ENCODE measurements at places on chromosomes 2 and 18.

- H3K27me3 ChIP-seq: no peaks in the 10 kb centered on the region
- H3K36me3 ChIP-seq: peaks cover 56% of the 10 kb centered on the region
- no peak overlapping the region for H3K27ac ChIP-seq
- no peak for DNase-seq
Observed at GRCh38 chr2:165897726-165898125, 55.9 kb downstream of the TTC21B start.

DNA sequence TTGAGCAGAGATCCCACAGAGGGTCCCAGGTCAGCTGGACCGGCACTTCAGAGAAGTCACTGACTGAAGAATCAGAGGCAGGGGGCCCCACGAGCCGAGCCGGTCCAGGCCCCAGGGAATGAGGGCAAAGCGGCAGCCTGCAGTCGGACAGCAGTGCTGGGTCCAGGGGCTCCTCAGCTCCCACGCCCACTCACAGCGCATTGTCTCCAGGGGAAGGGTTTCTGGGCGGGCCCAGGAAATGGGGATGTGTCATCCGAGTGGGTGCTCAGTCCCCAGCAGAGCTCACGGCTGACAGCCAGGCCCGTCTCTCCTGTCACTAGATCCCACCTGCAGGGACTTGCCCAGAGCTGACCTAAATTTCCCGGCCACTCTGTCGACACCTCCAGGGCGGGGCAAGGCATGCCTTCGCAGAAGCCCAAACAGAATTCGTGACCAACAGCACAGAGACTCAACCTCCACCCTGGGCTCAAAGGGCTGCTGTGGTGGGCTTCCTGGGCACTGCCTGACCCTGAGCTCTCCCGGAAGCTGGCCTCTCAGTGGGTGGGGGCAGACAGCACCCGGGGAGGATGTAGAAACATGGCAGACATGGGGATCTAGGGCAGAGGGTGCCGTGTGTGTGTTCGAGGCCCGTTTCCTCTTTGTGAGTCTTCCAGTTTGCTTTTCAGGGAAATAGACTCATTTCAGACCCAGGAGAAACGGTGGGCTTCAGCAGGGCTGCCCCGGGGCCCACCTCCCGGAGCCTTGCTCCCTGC lies 42.1 kb upstream of the TAF1B start:
- peak; percentile 87 for DNase-seq
- H3K4me1 ChIP-seq: peaks cover 77% of the 10 kb centered on the region
- H3K27ac ChIP-seq: peak overlapping the region; percentile 92
- H3K36me3 ChIP-seq: no peaks in the 10 kb centered on the region
- no peaks in the 10 kb centered on the region for H3K27me3 ChIP-seq
- H3K4me3 ChIP-seq: peak overlapping the region; percentile 17

GRCh38 chr2:175431101-175431946 lies 249.8 kb upstream of the ATP5MC3 start:
- no peaks in the 10 kb centered on the region for H3K36me3 ChIP-seq
- no peak overlapping the region for H3K27ac ChIP-seq
- H3K4me1 ChIP-seq: no peaks in the 10 kb centered on the region
- H3K4me3 ChIP-seq: no peak overlapping the region
- H3K27me3 ChIP-seq: no peaks in the 10 kb centered on the region

DNA sequence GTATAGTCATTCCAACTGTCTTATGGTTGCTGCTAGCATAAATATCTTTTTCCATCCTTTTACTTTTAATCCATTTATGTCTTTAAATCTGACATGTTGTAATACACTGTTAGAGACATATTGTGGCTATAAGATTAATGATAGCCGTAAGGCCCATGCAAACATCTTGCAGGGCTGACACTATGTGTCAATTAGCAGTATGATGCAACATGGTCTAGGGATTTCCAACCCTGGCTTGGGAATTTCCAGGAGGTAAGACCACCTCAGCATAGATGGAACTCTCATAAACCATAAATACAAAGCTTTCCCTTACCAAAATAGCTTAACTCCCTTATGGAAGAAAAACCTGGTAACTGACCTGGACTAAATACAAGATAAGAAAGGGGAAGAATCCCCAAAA lies 16.5 kb downstream of the SCLY start:
- H3K4me3 ChIP-seq: no peak overlapping the region
- DNase-seq: no peak
- H3K27ac ChIP-seq: no peak overlapping the region
- no peaks in the 10 kb centered on the region for H3K27me3 ChIP-seq
- peaks cover 31% of the 10 kb centered on the region for H3K36me3 ChIP-seq
- H3K4me1 ChIP-seq: no peaks in the 10 kb centered on the region

- no peak overlapping the region for H3K4me3 ChIP-seq
- H3K27me3 ChIP-seq: peaks cover 86% of the 10 kb centered on the region
- no peaks in the 10 kb centered on the region for H3K36me3 ChIP-seq
- DNase-seq: no peak
Observed at GRCh38 chr2:72927619-72928550, 10.6 kb downstream of the EMX1 start.

GRCh38 chr2:31467426-31467825 lies 52.9 kb upstream of the XDH start:
- no peak for DNase-seq
- no peaks in the 10 kb centered on the region for H3K4me1 ChIP-seq
- H3K27me3 ChIP-seq: no peaks in the 10 kb centered on the region

DNA sequence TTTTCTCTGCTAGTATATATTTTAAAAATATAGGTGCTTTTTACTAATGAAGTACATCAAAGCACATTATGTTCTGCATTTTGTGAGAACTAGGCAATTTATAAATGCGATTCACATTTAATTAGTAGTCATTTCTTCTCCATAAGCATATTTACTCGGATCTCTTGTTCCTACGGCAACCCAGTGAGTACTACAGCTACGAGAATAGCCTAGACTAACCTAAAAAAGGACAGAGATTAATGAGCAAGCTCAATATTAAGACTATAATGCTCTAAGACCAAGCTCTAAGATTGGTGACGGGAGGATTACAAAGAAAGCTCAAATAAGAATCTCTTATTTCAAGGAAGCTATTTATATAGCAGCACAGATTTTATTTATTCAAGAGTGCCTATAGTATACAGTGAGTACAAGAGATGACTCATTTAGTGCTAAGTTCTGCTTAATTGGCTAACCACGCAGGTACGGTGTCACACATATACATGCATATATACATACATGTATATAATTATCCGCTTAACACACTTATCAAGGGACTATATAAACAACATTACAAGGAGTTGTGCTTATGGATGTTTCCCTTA lies 364.7 kb downstream of the GPD2 start:
- no peaks in the 10 kb centered on the region for H3K36me3 ChIP-seq
- H3K4me1 ChIP-seq: peaks cover 6% of the 10 kb centered on the region
- H3K27me3 ChIP-seq: no peaks in the 10 kb centered on the region
- DNase-seq: no peak
- H3K27ac ChIP-seq: no peak overlapping the region
- H3K4me3 ChIP-seq: no peak overlapping the region

- no peaks in the 10 kb centered on the region for H3K4me1 ChIP-seq
- H3K36me3 ChIP-seq: no peaks in the 10 kb centered on the region
- H3K4me3 ChIP-seq: no peak overlapping the region
- DNase-seq: no peak
- H3K27ac ChIP-seq: no peak overlapping the region
Observed at GRCh38 chr2:130310881-130311280, 31.8 kb upstream of the IMP4 start.

DNA sequence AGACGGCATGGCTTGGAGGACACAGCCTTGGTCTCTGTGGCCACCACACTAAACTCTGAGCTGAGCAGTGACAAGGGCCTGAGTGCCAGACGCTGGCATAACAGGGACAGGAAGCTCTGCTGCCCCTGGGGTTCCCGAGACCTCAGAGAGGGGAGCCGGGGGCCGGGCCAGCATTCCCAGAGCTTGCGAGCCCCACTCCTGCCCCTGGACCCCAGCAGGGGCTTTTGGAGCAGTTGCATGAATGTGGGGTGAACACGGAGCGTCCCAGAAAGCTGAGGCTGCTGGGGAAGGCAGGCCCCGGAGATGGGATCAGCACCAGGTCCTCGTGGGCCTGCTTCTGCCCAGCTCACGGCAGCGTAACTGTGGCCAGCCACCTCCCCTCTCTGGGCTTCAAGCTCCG lies 7.6 kb upstream of the ERFE start:
- no peak overlapping the region for H3K4me3 ChIP-seq
- no peaks in the 10 kb centered on the region for H3K4me1 ChIP-seq
- no peak overlapping the region for H3K27ac ChIP-seq
- H3K36me3 ChIP-seq: no peaks in the 10 kb centered on the region
- H3K27me3 ChIP-seq: no peaks in the 10 kb centered on the region
- no peak for DNase-seq

DNA sequence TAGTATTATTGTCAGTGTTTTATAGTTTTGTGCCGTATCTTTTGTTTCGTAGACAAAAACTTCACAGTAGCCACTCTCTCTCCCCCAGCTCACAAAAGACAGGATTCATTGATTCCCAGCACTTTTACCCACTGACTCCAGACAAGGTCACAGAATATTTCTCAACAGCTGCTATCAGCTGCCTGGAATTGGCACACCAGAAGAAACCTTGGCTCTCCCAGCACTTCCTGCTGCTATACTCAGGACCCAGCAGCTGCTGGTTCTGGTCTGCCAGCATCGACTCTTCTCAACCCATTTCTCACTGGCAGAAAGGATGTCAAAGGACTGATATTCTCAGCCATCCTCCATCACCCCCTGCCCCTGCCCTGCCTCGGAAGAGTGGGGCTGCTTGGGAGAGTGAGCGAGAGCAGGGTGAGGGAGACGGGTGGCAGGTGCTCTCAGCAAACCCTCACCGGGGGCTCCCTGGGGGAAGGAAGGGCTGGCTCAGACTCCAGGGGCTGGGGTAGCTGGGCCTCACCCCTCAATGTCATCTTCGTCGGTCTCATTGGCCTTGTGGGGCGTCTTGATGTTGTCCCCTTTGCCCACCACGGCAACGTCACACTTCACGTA lies 6.1 kb upstream of the OTOF start:
- no peaks in the 10 kb centered on the region for H3K36me3 ChIP-seq
- H3K4me3 ChIP-seq: no peak overlapping the region
- H3K27me3 ChIP-seq: peaks cover 6% of the 10 kb centered on the region
- no peak overlapping the region for H3K27ac ChIP-seq
- H3K4me1 ChIP-seq: no peaks in the 10 kb centered on the region
- no peak for DNase-seq

DNA sequence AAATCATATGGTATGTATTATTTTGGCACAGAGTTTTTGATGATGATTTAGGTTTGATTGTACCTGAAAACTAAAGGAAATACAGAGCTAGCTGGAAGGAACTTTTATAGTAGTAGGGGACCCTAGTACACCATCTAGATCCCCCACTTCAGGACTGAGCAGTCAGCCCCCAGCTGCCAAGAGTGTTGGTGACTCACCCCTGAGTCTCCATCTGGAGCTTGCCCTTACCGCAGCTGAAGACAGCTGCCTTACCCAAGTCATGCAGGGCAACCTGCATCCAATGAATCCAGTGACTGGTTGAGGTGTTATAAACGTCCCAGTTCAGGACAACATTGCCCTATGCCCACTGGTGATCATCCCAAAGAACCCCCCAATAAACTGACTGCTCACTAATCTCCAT lies 15.3 kb downstream of the PMS1 start:
- peaks cover 44% of the 10 kb centered on the region for H3K36me3 ChIP-seq
- no peak overlapping the region for H3K4me3 ChIP-seq
- DNase-seq: no peak
- no peaks in the 10 kb centered on the region for H3K27me3 ChIP-seq
- no peak overlapping the region for H3K27ac ChIP-seq

DNA sequence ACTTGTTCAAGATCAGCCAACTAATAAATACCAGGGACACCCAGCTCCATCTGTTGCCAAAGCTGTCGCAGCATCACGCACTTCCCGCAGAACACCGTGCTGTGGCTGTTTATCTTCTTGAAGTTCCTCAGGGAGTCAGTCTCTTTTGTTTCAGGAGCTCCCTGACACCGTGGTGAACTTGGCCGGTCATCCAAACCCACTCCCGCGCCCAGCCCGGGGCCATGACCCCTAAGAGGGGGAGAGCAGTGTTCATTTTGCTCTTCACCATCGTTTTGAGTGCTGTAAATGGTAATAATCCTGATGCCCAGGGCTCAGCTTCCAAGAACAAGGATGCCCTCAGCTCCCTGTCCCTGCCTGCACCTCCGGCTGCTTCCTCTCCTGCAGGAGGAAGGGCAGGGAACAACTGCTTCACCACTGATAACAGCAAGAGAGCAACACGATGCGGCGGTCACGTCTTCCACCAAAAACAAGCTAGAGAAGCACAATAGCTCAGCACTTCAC lies 131.4 kb downstream of the SEPTIN10 start:
- H3K27ac ChIP-seq: no peak overlapping the region
- H3K27me3 ChIP-seq: no peaks in the 10 kb centered on the region
- no peak for DNase-seq
- H3K4me1 ChIP-seq: no peaks in the 10 kb centered on the region

GRCh38 chr2:196951973-196952372 lies 25.5 kb upstream of the PGAP1 start:
- no peak for DNase-seq
- H3K27ac ChIP-seq: no peak overlapping the region
- no peaks in the 10 kb centered on the region for H3K27me3 ChIP-seq
- H3K4me1 ChIP-seq: peaks cover 4% of the 10 kb centered on the region
- no peak overlapping the region for H3K4me3 ChIP-seq

GRCh38 chr18:33470216-33470615 lies 29.7 kb upstream of the CCDC178 start:
- no peak overlapping the region for H3K27ac ChIP-seq
- no peak overlapping the region for H3K4me3 ChIP-seq
- no peaks in the 10 kb centered on the region for H3K27me3 ChIP-seq
- no peaks in the 10 kb centered on the region for H3K36me3 ChIP-seq
- DNase-seq: no peak

GRCh38 chr2:165144315-165144714 lies 59.5 kb downstream of the SCN3A start:
- H3K27me3 ChIP-seq: no peaks in the 10 kb centered on the region
- H3K4me3 ChIP-seq: no peak overlapping the region
- no peak overlapping the region for H3K27ac ChIP-seq
- H3K4me1 ChIP-seq: no peaks in the 10 kb centered on the region

DNA sequence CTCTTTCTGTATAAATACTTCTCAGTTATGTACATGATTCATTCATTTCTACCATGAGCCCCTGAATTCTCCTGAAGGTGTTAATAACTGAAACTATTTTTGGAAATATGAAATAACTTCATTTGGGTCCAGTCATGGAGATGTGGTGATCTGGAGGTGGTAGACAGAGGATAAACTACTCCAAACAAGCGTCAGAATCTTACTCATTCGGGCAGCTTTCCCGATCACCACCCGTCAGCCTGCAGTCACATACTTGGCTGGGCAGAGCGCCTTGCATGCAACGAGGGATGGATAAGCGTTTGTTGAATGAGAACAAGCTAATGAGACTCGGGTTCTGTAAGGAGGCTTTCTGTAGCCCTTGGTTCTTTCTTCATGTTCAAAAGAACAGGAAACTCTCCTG lies 222.7 kb downstream of the CD226 start:
- no peaks in the 10 kb centered on the region for H3K36me3 ChIP-seq
- no peaks in the 10 kb centered on the region for H3K4me1 ChIP-seq
- H3K27me3 ChIP-seq: no peaks in the 10 kb centered on the region
- no peak for DNase-seq
- H3K4me3 ChIP-seq: no peak overlapping the region

GRCh38 chr2:110153416-110153815 lies 37.8 kb upstream of the MALL start:
- H3K4me3 ChIP-seq: no peak overlapping the region
- H3K27me3 ChIP-seq: no peaks in the 10 kb centered on the region
- no peak overlapping the region for H3K27ac ChIP-seq
- H3K4me1 ChIP-seq: peaks cover 13% of the 10 kb centered on the region
- no peaks in the 10 kb centered on the region for H3K36me3 ChIP-seq
